ENCODE measurements at places on chromosomes 1 and 21.

GRCh38 chr1:109840011-109840629 lies 70.5 kb upstream of the CSF1 start:
- no peak for DNase-seq

DNA sequence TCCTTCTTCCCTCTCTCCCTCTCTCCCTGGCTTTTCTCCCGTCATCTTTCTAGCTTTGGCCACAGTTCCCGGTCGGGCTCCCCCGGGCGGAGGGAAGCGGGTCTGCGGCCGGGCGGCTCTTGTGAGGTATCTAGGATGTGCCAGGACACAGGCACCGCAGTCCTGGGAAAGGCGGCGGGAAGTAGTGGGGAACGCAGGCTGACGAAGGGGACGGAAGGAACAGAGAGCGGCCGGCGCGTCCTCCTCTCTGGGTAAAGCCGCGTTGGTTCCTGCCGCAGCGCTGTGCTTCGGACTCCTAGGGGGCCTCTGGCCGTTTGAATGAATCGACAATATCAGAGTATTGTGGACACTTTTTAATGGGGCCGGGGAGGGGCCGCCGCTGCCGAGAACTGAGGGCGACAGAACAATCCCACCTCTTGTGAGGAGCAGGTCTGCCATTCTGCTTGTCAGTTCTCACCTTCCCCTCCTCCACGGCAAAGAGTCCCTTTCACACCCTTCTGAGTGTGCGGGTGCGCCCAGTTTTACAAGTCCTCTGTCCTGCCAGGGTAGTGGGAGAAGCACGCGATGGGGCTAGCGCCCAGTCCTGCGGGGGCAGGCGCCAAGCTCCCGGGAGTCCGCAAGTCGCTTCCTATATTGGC lies 1.2 kb upstream of the LHX9 start:
- no peak for DNase-seq

DNA sequence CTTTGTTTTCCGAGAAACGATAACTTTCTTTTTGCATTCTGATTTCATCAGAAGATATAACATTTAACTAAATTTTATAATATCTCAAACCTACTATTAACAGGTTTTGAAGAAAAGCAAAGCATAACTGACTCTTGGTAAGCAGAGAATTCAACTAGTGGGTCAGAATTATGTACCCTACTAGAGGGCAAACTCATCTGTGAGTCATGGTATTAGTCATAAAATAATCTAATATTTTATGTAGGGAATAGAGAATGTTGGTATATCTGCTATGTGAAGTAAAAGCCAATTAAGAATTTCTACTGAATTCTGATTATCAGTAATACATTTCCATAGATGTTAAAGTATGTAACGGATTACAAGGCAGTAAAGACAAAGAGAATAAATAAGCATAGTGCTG lies 56.8 kb downstream of the USP1 start:
- DNase-seq, result no peak

DNA sequence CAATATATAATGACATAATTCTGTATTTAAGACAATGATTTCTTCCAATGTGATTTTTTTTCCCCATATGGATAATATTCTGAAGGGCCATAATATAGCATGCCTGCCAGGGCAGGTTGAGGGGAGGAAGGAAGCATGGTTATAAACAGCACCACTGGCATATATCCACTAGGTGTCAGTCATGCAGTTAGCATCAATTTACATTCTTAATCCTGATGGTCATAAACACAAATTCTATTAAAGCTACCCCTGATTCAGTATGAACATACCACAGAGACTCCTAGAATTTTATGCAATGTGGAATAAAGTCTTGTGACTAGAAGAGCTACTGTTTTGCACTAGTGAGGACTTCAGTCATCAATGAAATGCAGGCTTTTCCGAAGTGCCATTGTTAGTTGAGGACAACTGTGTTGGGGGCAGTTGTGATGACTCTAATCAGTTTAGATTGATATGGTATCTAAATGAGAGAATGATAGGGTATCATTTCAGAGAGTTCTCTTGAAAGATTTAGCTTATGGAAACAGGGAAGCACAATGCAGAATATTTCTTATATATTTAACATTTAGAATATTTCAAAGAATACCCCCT lies 342.7 kb upstream of the NR5A2 start:
- DNase-seq, result no peak

DNA sequence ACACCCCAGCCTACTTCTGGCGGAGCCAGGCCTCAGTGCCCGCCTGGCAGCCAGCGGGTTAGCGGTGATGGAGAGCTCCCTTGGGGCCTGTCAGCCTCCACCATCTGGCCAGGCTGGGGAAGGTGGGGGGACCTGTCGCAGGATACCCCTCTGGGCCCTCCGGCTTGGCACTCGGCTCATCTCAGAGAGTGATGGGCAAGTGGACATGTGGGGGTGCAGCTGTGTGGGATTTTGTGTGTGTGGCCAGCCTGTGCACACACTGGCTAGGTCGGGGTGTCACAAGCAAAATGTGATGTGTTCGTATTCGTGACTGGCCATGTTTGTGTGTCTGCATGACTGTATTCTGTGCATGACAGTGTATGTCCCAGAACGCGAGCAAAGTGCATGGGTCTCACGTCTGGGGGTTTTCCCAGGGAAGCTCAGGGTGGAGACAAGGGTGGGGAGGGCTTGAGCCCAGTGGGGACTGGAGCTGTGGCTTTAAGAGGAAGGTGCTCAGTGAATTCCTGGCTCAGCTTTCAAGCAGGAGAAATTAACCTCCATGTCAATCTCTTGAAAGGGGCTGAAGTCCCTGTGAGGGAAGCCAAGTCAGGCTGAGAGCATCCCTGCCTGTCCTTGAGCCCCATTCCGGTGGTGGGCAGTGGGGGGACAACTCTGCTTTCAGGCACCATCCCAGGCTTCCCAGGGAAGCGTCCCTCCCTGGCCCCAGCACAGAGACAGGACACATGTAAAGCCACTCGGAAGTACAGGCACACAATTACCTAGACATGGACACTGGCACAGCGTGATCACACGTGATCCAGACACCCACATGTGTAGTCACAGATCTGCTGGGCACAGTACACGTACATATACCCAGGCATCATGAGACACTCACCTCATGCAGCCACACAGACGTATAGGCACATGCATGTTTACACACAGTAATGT lies 21.1 kb upstream of the ADGRB2 start:
- no peak for DNase-seq

- DNase-seq, result no peak
Observed at GRCh38 chr1:111980686-111981085, 8.8 kb downstream of the KCND3 start.

- DNase-seq, result no peak
Observed at GRCh38 chr1:157301477-157302198, 163.4 kb upstream of the ETV3 start.

DNA sequence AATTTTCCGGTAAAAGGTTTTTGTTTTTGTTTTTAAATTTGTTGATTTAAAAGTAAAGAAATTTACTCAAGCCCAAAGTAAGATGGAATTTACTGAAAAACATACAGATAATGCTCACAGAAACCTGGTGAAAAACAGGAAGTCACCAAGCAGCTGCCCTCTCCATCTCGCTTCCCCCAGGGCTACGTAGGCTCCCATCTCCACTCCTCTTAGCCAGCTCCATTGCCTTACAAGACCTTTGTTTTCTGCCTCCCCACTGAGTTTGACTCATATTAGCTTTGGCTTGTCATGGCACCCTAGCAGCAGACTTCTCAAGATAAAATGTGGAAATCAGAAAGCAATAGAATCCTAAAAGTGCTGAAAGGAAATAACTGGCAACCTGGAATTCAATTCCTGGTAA lies 57.9 kb downstream of the PHTF1 start:
- no peak for DNase-seq

- DNase-seq, result no peak
Observed at GRCh38 chr1:188778578-188778977, 1699.1 kb downstream of the BRINP3 start.

GRCh38 chr1:115364780-115365155 lies 26.7 kb upstream of the NGF start:
- DNase-seq, result no peak

DNA sequence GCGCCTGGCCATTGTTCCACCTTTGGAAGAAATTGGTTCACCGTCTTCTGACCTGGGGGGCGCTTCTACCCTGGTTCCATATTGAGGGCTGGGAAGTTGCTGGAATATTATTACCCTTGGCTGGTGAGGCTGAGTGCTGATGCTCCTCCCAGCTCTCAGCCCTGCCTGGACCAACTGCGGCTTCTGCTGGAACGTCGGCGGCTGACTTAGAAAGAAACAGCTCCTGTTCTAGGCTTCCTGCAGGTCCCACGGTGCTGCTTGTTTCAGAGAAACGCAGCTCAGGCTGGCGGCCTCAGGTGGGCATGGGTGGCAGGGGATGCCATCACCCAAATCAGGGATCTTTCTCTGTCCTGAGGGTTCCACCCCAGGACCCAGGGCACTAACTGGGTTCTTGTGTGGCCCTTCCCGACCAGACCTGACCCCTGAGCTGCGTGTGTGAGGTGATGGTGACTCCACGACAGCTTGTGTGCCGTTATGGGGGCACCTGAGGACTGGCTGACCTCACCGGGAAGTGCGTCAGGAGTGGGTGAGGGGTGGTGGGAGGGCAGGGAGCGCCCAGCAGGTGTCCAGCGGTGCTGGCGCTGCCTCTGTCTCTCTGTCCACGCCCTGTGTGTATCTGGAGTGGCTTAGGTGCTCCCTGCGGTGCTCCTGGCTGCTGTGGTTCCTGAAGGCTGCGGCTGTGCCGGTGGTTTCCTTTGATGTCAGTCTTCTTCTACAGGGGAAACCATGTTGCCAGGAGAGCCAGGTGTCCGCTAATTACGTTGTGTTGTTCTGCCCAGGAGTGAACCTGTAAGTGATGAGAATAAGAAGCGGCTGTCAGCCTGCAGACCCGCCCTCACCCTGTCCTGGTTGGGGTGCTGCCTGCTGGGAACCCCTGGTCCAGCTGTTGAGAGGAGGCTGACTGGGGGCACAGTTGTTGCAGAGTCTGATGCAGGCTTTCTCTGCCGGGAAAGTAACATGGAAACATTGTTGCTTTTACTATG lies 8.9 kb downstream of the SKI start:
- no peak for DNase-seq

DNA sequence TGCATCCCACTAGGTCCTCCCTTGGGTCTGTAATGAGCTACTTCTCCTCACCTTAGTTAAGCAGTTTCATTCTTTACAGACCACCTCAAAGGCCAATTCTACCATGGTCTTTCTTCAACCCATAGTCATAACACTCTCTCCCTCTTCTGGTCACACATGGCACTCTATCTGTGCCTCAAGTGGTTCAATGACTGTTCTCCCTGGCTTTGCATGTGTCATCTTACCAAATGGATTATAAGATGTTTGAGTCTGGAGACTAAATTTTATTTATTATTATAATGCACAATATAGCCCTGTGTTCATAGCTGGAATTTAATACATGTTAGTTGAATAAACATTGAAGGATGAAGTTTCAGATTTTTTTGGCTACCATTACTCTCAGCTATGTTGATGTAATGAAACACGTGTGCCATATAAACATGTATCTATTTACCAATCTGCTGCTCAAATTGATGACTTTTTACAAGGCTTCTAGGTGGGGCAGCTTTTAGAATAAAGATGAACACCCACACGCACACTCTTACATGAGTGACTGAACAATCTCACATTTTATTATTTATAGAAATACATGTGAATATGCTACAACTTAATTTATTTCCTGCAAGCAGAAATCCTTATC lies 102.1 kb downstream of the RUNX1 start:
- no peak for DNase-seq

DNA sequence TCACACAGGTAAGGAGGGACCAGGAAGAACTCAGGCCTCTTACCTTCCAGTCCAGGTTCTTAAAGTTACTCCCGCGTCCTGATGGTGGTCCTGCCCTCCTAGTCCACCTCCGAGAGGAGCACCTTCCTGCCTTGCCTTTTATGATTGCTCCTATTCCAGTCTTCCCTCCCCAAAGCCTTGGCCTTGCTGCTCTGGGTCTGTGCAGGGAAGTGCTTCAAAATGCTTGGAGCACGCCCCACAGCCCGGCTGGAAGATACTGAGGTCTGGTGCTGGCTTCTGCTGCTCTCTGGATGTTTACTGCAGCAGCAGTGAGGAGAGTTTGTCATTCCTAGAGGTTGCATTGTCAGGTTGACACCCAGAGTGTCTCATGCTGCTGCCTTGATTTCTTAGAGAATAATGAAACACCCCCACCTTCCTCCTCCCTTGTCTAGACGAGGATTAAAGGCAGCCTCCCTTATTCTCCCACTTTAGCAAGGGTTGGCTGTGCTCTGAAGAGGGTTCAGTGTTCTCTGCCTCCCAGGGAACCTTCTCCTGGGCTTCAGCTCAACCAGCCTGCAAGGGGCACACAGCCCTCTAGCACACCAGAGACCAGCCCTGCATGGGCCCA lies 142.2 kb upstream of the CACNA1E start:
- no peak for DNase-seq

DNA sequence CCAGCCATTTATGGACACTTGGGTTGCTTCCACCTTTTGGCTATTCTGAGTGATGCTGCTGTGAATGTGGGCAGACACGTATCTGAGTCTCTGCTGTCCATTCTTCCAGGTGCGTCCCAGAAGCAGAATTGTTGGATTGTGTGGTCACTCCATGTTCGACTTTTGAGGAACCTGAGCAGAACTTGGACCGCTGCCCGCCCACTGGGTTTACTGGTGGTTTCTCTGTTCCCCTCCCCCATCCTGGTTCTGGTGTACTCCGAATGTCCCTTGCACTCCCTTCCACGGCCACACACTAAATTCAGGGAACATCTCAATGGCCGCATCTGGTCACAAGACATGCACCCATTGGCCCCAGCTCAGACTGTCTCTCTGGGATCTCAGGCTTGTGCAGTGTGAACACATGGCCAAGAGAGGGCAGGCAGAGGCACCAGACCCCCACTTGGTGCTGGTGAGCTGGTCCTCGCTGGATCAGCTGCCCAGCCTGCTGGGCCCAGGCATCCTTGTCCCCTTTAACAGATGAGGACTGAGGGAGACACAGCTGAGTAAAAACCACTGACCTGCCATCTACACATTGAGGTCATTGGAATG lies 565.1 kb downstream of the NPHP4 start:
- DNase-seq, result no peak

DNA sequence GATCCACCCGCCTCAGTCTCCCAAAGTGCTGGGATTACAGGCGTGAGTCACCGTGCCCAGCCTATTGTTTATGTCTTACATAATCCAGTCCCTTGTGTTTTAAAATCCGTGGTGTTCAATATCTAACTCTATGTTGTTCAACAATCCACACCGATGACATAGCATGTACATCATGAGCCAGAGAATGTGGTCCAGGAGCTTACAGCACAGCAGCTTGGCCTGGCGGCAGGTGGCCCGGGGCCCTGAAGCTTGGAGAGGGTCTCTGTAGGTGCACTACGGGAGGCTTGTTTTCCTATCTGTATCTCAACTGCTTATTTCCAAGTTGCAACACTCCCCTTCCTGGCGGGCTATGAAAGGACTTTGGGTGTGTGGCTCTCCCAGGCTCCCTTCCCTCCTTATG lies 138.4 kb downstream of the ADSS2 start:
- DNase-seq, result no peak

DNA sequence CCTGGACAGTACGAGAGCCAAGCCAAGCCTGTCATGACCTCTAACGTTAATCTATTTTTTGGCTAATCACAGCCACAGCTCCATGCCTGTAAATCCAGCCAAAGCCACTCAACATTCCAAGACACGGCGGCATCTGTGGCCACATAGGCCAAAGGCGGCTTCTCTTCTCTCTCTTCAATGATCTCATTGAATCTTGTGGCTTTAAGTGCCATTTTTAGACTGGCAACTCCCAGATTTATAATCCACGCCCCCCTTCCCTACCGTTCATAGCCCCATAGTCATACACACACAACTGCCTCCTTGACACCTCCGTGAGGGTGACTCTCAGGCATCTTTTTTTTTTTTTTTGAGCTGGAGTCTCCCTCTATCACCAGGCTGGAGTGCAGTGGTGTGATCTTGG lies 5.7 kb upstream of the SELENON start:
- no peak for DNase-seq

- DNase-seq, result no peak
Observed at GRCh38 chr1:199463521-199464127, 563.9 kb upstream of the NR5A2 start.

- DNase-seq, result no peak
Observed at GRCh38 chr1:30834253-30834652, 74.3 kb downstream of the SDC3 start.
